DMS53 (cell line): ENCODE measurements at places on chromosomes 5 and 9.
A peak's percentile ranks its signal among the peaks of the same experiment; 100 is the strongest.

- no peak for DNase-seq
Measured at GRCh38 chr5:167725741-167726140, 565.7 kb upstream of the WWC1 start.

DNA sequence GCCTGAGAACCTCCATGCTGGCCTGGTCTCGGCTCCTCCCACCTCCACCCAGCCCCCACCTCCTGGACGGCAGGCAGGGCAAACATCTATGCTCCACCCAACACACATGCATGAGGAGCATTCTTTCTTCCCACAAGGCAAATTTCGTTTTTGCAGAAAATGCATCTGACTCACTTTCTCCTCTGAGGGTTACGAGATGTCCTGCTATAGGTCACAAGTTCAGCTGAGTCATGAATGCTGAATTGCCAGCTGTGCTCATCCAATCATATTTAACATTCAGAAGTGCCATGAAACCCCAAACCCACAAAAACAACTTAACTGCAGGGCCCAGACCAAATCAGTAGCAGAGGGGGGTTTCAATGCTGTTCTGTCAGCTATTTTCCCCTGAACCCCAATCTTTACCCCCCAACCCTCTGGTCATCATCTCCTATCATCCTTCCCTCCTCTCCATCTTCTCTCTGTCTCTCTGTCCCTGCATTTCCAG, 39.0 kb upstream of the OSMR start:
- DNase-seq, result peak; percentile 5

DNA sequence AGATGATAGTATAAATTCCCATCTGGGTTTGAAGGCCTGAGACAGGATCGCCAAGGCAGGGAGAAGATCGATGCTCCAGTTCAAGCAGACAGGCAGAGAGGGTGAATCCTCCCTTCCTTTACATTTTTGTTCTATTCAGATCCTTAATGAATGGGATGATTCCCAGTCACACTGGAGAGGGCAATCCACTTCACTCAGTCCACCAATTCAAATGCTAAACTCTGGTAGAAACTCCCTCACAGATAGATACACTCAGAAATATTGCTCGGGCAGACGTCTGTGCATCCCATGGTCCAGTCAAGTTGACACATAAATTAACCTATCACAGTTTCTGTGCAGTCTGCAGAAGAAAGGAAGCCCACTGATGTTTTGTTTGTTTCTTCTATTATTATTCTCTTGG, 193.1 kb upstream of the ZNF462 start:
- DNase-seq, result no peak

DNA sequence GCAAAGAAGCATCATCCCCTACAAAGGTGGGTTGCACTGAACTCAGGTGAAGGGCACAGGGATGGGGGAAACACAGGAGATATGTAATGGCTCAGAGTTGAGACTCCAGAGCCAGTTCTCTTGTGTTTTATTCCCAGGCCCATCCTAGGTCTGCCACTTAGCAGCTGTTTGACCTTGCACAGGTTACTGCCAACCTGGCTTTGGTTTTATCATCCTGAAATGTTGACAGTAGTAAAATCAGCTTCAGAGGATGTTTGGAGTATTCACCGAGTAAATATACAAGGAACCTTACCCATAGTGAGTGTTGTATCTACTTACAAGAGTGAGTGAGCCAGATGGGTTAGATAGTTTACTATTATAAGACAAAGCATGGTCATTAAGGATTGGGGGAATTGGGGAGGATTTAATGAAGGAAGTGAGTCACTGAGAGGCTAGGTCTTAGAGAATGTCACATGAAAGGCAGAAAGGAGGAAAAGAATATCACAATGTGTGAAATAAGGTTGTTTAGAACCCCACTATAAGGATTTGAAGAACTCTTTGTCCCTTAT, 141.3 kb downstream of the MAN2A1 start:
- DNase-seq, result peak; percentile 33

- DNase-seq, result no peak
Measured at GRCh38 chr5:91311168-91311696, 71.9 kb downstream of the ARRDC3 start.

DNA sequence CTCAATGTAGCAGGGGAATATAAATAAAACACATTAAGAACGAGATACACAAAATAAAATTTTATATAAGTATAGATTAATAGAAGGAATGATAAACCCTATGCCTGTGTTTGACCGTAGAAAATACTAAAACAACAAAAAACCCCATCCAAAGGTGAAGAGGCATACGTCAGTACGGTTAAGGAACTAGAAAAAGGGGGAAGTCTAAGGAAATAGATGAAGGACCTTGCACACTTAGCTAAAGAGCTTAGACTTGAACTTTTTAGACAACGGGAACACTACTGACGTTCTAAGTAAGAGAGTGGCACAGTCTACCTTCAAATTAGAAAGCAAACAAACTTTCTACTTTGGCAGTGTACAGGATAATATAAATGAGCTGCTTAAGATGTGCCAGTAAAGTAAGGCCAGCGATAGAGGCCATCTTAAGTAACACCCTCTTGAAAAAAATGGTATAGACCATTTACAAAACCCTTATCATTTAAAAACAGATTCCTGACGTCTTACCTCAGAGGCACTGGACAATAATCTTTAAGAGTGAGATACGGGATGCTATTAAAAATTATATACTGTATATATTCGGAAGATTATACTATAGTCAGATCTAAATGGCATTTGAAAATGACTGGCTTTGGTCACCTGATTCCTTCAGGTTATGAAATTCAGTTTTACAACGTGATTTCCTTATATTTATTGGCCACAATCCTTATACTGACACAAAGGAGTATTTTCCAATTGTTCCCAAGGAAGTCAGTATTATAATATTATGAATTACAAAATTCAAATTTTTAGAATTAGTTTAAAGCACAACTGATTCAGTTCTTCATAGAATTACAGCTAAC, 8.5 kb downstream of the PANK3 start:
- DNase-seq, result no peak

- DNase-seq, result no peak
Measured at GRCh38 chr9:95085861-95086563, 231.5 kb downstream of the FANCC start.

GRCh38 chr5:129459450-129459776, 685 bp upstream of the ADAMTS19 start:
- DNase-seq, result no peak

- peak; percentile 69 for DNase-seq
Measured at GRCh38 chr9:21964925-21965385, 29.2 kb downstream of the CDKN2A start.

GRCh38 chr5:61943713-61944112, 362.3 kb upstream of the KIF2A start:
- DNase-seq, result no peak

DNA sequence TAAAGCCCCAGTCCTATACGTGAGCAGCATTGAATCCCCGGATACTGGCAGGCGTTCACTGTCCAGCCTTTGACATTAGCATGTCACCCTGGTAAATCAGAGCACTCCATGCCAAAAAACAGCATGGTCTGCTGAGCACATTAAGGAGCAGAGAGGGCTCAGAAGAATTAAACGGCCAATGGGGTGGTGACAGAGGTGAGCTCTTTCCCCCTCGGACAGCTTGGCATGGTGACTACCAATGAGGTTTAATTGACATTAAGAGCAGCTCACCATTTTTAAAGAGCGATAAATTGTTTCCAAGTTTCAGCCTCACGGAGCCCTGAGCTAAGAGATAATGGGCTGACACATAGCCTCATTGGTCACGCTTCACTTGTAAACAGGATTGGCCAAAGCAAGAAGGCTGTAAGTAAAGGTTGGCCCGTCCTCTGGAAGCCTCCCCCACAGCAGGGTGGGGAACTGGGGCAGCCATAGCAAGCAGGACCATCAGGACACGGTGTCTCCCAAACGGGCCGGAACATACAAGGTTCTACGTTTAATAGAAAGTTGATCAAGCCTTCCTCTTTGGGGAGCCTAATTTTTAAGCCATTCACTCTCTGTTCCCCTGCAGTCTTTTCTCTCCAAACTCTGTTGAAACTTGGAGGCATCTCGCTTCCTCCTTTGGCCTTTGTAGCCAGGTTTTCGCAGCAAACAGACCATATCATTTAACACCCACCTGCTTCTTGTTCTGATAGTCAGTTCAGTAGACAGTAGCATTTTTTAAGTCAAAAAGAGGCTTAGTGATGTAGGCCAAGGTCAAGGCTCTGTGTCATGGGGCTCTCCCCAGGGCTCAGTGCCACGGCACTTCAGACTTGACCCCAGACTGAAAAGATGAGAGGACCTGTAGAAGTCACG, 25.9 kb downstream of the QRFP start:
- no peak for DNase-seq

DNA sequence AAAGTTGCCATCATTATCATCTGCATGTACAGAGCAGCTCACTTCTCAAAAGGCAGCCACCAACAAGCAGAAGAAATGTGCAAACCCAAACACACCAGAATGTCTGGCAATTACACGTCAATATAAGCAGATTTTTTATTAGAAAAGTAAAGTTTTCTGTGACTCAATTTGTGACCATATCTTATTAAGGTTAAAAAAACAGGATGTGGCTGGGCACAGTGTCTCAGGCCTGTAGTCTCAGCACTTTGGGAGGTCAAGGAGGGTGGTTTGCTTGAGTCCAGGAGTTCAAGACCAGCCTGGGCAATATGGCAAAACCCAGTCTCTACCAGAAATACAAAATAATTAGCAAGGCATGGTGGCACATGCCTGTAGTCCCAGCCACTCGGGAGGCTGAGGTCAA, 176.7 kb downstream of the FANCC start:
- DNase-seq, result no peak

DNA sequence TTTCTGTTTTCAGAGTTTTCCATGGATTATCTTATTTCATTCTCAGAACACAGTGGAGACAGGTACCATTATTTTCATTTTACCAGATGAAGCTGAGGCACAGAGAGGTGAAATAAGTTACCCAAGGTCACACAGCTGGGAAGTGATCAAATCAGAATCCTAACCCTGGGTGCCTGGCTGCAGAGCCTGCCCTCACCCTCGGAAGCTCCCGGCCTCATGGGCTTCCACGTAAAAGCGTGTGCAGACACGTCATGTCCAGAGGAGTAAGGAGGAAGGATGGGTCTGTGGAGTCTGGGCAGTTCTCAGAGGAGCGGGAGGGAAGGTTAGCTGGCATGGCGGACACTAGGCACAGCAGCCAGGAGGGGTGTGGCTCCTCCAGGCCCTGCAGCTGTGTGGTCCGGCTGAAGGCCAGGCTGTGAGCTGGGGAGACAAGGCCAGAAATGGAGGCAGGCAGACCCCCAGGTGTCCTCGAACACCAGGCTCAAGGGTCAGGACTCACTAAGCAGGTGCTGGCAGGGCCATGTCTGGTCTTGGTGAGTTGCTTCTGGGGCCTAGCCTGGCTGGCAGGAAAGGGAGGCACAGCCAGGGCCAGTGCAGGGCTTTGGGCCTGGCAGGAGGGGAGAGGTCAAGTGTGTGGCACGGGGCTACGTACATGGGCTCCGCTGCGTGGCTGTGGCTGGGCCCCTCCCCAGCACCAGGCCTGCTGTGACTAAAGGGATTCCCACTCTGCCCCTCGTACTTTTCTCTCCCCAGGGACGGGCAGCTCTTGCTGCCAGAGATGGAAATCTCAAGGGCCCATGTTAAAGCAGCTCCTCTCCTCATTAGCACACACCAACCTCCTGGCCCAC, 5.6 kb downstream of the TBC1D9B start:
- no peak for DNase-seq

GRCh38 chr5:175922192-175922885, 45.8 kb downstream of the THOC3 start:
- no peak for DNase-seq

- no peak for DNase-seq
Measured at GRCh38 chr5:72619251-72619650, 112.0 kb upstream of the ZNF366 start.

GRCh38 chr9:83956086-83956435, 24.0 kb downstream of the HNRNPK start:
- peak; percentile 66 for DNase-seq

DNA sequence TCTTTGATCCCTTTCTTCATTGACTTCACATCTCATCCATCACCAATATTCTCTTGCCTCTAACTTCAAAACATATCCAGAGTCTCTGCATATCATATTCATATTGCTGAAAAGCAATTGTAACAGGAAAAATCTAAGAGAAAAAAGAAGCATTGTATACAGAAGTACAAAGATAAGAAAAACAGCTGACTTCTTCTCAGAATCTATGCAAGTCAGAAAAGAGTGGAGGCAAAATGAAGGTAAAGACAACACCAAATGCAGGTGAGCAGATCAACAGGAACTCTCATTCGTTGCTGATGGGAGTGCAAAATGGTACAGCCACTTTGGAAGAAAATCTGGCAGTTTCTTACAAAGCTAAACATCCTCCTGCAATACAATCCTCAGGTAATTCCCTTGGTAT, 155.6 kb downstream of the PHF2 start:
- DNase-seq, result peak; percentile 22

DNA sequence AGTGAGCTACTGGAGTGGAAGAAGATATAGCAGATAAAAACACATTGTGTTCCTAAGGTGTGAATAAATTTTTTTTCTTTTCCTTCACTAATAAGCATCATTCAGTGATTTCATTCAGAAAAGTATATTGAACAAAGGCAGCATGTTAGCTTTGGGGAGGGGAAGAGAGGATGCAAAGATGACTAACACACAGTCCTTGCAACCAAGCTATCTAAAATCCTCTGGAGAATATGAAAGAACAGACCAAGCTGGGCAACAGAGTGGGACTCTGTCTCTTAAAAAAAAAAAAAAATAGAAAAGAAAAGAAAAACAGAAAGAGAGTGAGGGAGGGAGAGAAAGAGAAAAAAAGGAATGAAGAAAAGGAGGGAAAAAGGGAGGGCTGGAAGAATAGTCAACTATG, 22.3 kb upstream of the OMD start:
- DNase-seq, result no peak

DNA sequence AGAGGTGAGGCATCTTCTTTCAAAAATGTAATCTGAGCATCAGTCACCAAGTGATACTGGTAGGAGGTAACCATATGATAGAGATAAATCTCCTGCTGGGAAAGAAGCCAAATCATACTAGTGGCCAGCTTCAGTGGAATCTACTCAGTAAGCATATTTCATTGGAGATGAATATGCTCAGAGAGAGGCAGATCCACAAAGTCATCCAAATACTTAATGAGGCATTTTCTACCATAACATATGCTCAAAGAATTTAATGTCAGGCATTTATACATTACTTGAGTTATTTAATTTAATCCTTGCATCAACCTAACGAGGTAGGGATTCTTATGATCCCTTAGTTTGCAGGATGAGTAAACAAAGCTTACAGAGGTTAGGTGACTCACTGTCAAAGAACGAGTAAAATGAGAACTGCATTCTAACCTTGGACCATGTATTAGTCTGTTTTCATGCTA, 50.9 kb upstream of the DMRTA1 start:
- peak; percentile 28 for DNase-seq

- no peak for DNase-seq
Measured at GRCh38 chr5:60206234-60206633, 312.7 kb upstream of the PDE4D start.

- DNase-seq, result no peak
Measured at GRCh38 chr5:146917931-146918330, 39.4 kb upstream of the PPP2R2B start.

- no peak for DNase-seq
Measured at GRCh38 chr5:107736638-107737037, 65.9 kb upstream of the EFNA5 start.
